Fibroblast of lung (primary cell): ENCODE measurements at places on chromosomes 12 and 14. TPM values are rescaled to one million over a fixed set of nuclear protein-coding genes. Genes with fewer than 3 reads are reported as not detected.
A peak's percentile ranks its signal among the peaks of the same experiment; 100 is the strongest.

DNA sequence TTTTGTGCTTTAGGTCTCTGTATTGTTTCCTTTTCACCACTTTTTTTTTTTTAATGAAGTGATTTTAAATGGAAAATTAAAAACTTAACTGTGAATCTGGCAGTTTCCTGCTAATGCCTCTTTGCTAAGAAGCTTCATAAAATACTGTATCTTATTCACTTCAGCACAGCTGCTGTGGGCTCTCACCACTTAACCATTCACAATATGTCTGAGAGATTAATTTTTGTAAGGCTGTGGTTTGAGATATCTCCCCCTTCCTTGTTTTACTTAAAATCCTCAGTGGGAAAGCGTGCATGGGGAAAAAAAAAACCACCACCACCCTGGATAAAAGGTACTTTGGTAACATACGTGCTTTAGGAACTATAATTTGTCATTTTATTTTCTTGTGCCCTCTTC is 115.9 kb downstream of the ETV6 start:
- no peak overlapping the region for H3K4me3 ChIP-seq
- no peaks in the 10 kb centered on the region for H3K27me3 ChIP-seq
- H3K36me3 ChIP-seq, result no peaks in the 10 kb centered on the region
- peak; percentile 88 for DNase-seq
- H3K4me1 ChIP-seq, result peaks cover 18% of the 10 kb centered on the region

DNA sequence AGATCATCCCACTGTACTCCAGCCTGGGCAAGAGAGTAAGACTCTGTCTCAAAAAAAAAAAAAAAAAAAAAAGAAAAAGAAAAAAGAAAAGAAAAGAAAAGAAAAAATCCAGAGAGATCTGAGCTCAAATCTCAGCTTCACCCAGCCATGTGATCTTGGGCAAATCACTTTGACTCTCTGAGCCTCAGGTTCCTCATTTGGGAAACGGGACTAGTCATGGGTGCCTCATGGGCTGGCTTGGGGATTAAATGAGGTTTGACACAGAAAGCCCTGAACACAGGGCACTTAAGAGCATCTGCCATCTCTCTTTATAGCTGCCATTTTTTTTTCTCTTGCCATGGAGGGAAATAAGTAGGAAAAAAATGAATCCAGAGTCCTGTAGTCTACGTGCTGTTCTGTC is 86.2 kb upstream of the MYL2 start:
- no peak overlapping the region for H3K27ac ChIP-seq
- no peak for DNase-seq
- no peaks in the 10 kb centered on the region for H3K36me3 ChIP-seq
- no peaks in the 10 kb centered on the region for H3K4me1 ChIP-seq
- no peaks in the 10 kb centered on the region for H3K27me3 ChIP-seq

DNA sequence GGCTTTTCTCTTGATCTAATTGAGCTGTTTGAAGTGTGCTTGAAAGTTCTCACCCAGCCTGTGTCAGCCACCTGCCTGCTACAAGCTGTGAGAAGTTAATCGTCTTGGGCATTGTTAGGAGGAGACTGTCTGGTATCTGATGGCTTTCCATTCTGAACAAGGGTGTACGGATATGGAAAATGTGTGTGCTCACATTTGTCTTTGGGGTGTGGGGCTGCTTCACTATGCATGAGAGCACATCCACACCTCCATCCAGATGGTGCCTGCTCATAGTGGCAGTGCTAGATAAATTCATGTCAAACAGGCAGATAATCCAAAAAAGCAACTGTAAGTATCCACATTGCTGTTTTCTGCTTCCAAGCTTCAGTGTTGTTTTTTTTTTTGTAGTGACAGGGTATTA is 462.2 kb downstream of the DIO2 start:
- H3K27me3 ChIP-seq, result no peaks in the 10 kb centered on the region
- DNase-seq, result no peak
- H3K36me3 ChIP-seq, result no peaks in the 10 kb centered on the region
- no peak overlapping the region for H3K27ac ChIP-seq
- no peak overlapping the region for H3K4me3 ChIP-seq
- no peaks in the 10 kb centered on the region for H3K4me1 ChIP-seq

ASIC1 gene
- 1.7 and 1.8 TPM in 2 replicates for total RNA-seq
